ENCODE measurements at places on chromosomes 12 and 14. TPM values are rescaled to one million over a fixed set of nuclear protein-coding genes. Genes with fewer than 3 reads are reported as not detected.
A peak's percentile ranks its signal among the peaks of the same experiment; 100 is the strongest.

The GSC gene
- polyA plus RNA-seq: not detected

The RHEBL1 gene
- 2.7 TPM for polyA plus RNA-seq

The RERG gene
- 18.2 TPM for polyA plus RNA-seq

The RD3L gene
- polyA plus RNA-seq: 0.12 TPM

The SLC25A21 gene
- polyA plus RNA-seq: 1.6 TPM

The KIF5A gene
- polyA plus RNA-seq: 4.6 TPM

The PRR4 gene
- 16.9 TPM for polyA plus RNA-seq

The FSCB gene
- not detected for polyA plus RNA-seq

The TEX22 gene
- 3.6 TPM for polyA plus RNA-seq

The STAT2 gene
- 161 TPM for polyA plus RNA-seq

The FRMD6 gene
- 26.1 TPM for polyA plus RNA-seq

The CLEC1B gene
- polyA plus RNA-seq: 3.0 TPM

- no peak for DNase-seq
Observed at GRCh38 chr12:93912086-93912733, 235.0 kb downstream of the CRADD start.

GRCh38 chr12:229441-230191, 15.7 kb upstream of the SLC6A12 start:
- DNase-seq: no peak

DNA sequence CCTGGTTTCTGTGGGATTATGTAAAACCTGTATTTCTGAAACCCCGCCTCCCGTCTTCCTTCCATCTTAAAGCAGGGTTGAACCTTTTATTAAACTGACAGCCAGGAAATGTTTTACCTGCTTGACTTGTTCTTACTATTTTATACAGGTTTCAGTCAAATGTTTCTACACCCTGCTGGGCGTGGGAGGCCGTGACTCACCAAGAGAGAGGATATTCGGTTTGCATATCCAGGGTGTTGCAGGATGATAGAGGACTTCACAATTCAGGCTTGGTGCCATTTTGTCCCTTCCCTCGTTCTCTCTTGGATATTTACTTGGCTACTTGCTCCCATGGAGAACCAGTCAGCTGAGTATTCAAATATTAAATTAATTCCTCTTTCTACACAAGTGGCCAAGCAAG, 69.7 kb downstream of the ARF6 start:
- no peak for DNase-seq

- no peak for DNase-seq
Observed at GRCh38 chr14:72887514-72887913, 6.4 kb downstream of the DPF3 start.

- DNase-seq: no peak
Observed at GRCh38 chr14:46381674-46382073, 269.9 kb downstream of the RPL10L start.

DNA sequence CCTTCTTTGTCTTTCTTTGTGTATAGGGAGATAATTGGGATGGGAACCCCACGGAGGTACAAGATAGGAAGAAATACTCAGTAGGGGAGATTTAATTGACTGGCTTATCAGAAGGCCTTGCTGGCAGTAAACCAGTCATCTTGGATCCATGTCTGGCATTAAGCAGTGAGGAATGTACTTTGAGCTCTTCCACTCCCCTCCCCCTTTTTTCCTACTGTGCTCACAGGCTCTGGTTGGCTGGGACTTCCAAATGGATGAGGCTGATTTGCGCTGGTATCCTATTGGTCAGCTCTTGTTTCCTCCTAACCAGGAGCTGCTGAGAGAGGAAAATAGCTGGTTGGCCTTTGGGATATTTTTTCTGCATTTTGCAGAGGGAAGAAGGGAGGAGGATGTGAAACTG, 24.7 kb downstream of the NGDN start:
- no peak for DNase-seq

DNA sequence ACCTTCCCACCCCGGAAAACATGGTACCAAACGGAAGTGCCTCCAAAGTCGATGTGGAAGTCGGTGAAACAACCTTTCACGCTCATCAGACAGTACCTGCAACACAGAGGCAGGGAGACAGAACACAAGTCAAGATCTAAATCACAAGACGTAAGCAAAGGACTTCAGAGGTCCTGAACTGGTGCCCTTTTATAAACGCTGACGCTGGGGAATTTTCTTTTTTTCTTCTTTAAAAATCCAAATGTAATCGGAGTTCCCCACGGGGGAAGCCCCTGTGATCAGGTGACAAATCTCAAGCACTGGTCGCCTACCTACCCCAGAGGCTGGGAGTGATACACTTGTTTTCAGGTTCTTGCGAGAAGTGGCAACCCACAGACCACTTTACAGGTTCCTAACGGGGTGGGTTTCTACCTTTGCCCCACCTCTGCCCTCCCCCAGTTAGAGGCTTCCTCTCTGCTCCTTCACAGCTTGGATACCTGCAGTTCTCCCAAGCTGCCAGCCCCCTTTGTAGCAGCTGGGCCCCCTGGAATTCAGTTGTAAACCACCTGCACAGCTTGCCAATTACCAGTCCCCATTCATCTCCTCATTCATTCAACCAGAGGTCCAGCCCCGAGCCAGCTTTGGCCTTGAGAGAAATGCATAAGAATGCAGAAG, 46.2 kb downstream of the KDM2B start:
- no peak for DNase-seq

DNA sequence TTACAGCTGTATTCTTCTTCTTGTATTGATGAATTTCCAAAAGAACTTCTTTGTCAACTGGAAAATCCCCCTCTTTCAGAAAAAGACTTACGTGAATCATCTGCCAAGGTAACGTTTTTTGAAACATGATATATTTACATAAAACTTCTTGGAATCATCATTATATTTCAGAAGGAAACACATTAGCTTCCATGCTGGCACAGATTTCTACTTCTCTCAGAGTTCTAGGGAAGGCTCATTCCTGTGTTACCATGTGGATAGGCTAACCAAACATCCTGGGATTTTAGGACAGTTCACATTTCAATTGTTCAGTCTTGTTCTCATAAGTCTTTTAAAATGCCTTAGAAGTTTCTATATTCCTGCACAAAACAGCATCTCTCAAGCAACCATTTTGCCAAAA, 120.3 kb upstream of the NEDD1 start:
- DNase-seq: no peak

GRCh38 chr12:116675339-116676107, 62.3 kb downstream of the SPRING1 start:
- DNase-seq: no peak

GRCh38 chr12:116708826-116709756, 28.8 kb downstream of the SPRING1 start:
- DNase-seq: peak; percentile 69

- no peak for DNase-seq
Observed at GRCh38 chr14:98908050-98908449, 363.9 kb downstream of the BCL11B start.

DNA sequence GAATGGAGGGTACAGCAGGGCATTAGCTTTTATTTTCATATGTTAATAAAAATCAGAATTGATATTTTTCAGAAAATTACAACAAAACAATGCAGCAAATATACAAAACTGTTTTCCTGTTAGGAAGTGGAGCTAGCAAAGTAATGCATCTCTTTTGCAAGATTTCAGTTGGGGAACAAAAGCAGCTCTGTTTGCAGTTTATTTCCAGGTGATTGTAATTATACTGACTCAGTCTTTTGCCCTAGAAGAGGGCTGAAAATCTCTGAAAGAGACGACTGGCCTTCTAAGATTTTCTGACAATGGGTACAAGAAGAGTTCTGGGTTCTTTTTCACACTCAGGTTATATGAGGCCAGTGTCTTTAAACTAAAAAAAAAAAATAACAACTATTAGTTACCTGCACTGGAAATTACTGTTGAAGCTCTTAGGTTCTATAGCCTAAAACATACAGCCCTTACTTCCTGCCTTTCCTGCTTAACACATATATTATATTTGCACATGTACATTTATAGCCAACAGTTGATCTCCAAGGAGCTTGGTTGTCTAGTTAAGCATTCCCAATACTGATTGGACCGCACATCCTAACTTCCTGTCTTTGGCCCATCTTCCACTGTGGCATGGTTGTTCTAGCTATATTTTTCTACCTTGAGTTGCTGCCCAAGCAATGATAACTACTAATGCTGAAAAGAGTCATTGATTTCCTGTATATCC, 199.1 kb upstream of the KRR1 start:
- no peak for DNase-seq

DNA sequence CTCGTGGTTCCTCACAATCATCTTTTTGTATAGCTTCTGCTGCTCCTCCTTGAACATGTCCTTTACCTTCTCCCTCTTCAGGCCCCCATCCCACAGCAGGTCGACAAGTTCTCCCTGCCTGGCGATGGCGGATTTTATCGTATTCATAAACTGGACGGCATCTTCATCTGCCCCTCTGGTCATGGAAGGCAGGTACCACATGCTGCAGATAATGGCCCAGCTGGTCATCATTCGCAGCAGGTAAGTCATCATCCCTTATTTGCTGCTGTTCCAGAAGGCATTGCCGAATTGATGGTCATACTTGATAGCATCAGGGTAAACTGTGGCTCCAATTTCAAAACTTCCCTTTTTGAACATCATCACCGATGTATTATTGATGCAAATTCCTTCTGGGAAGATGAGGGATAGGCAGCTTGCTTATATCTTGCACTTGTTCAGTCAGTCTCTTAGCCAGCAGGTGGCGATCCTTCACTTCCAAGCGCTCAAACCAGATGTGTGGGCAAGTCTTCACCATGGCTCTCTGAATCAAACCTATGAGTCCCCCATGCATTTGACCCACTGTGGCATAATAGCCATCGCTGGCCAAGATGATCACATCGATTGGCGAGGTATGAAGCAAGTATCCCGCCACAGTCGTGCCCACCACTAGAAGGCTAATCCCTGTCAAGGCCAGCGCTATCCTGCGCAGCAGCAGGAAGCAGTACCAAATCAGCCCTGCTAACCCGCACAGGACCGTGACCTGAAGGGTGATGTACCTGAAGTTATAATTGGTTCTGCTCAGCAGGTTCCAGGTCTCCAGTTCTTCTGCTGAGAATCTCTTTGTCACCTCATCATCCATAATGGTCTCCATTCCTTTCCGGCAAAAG, 381.5 kb upstream of the STXBP6 start:
- no peak for DNase-seq

- DNase-seq: no peak
Observed at GRCh38 chr12:6104027-6104426, 20.4 kb downstream of the VWF start.

GRCh38 chr12:41940571-41940970, 204.1 kb downstream of the GXYLT1 start:
- DNase-seq: no peak

GRCh38 chr12:103848917-103849491, 8.0 kb upstream of the NT5DC3 start:
- DNase-seq: no peak

- DNase-seq: no peak
Observed at GRCh38 chr14:67442139-67442906, 30.4 kb upstream of the PLEK2 start.

- DNase-seq: no peak
Observed at GRCh38 chr12:67006610-67007009, 262.5 kb upstream of the CAND1 start.

DNA sequence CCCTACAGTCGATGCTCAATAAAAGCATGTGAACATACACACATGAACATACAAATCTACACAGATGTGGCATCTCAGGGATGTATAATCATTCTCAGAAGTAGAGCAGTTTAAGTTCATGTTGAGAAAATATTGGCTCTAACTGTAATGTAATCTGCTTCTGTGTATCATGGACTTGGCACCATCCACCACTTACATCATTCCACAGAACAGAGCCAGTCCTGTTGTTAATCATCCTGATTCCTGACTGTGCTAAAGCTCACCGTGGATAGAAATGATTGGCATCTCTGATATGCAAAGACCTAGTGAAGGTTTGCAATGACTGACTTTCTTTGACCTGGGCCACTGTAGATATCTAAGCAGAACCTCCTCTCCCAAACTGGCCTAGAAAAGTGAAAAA, 1141.3 kb downstream of the BCL11B start:
- DNase-seq: no peak

GRCh38 chr14:76929927-76930326, 98.6 kb downstream of the IRF2BPL start:
- DNase-seq: no peak

DNA sequence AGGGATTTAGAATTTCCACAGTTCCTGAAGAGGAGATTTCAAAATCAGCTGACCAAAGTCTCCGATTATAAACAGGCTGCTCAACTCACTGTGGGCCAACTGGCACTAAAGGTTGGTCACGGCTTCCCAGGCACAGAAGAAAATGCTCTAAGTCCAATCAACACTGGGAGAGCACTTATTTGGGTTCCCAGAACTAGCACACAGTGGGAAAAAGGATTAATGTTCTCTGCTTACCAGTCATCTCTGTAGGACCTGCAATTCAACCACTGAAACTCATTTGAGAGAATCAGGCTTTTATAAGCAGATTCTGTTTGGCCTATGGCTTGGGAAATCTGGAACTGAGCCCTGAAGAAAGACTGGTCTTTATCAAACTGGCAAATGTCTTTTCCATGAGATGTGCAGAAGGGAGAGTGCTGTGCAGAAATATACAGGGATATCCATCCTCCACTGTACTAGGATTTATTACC, 49.4 kb downstream of the ABCC9 start:
- no peak for DNase-seq

GRCh38 chr12:106331599-106331998, 25.9 kb upstream of the POLR3B start:
- no peak for DNase-seq

- no peak for DNase-seq
Observed at GRCh38 chr14:85239791-85240190, 290.2 kb upstream of the FLRT2 start.

GRCh38 chr12:72089678-72090077, 151.0 kb downstream of the TPH2 start:
- DNase-seq: no peak

GRCh38 chr12:52335598-52336262, 14.5 kb upstream of the KRT83 start:
- DNase-seq: no peak

- no peak for DNase-seq
Observed at GRCh38 chr14:42642787-42643186, 1036.1 kb downstream of the LRFN5 start.

- no peak for DNase-seq
Observed at GRCh38 chr12:106598003-106598402, 15.2 kb downstream of the RFX4 start.

GRCh38 chr12:59119676-59120075, 199.4 kb upstream of the LRIG3 start:
- no peak for DNase-seq

DNA sequence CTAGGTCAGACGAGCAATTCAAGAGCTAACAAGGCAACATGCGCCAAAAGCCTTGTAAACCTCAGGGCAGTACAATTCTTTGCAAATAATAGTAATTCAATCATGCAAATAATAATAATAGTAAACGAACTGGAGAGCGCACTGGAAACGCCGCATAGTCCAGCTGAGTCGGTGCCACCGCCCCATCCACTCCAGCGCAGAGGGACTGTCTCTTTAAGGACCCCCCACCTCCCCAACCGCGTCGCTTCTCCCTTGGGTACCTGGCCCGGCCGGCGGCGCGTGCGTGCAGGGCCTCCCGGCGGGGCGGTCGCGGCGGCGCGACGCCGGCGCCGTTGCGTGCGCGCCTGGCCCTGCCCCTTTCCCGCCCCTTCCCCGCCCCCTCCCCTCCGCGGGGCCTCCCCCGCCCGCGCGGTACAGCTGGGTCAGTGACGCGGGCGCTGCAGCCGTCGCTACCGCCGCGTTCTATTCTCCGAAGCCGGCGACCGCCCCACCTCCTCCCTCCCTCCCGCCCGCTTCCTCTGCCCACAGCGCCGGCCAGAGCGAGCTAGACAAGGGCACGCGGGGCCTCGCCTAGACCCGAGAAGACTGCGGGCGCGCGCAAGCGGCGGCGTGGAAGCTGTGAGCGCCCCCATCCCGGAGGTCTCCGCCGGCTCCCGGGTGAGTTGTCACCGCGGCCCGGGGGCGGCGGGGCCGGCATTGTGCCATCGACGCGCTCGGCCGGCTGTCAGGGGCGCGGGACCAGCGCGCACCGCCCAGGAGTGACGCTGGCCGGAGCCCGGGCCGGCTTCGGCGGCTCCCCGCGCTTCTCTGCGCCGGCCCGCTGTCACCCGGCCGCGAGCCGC, at the start of gene SUSD6:
Gene SUSD6 (plus strand): TSS at position 425 of the 842 bp plus-strand sequence. CDS start 46,997 bp downstream, outside the sequence.
- peak; percentile 90 for DNase-seq

All from right lung (tissue), 10 donors.